HCT116 (cell line): ENCODE measurements at places on chromosomes 13 and 19. TPM values are rescaled to one million over a fixed set of nuclear protein-coding genes. Genes with fewer than 3 reads are reported as not detected.

The CDADC1 gene
- total RNA-seq, result 7.6 TPM

The SYCN gene
- not detected for total RNA-seq

DNA sequence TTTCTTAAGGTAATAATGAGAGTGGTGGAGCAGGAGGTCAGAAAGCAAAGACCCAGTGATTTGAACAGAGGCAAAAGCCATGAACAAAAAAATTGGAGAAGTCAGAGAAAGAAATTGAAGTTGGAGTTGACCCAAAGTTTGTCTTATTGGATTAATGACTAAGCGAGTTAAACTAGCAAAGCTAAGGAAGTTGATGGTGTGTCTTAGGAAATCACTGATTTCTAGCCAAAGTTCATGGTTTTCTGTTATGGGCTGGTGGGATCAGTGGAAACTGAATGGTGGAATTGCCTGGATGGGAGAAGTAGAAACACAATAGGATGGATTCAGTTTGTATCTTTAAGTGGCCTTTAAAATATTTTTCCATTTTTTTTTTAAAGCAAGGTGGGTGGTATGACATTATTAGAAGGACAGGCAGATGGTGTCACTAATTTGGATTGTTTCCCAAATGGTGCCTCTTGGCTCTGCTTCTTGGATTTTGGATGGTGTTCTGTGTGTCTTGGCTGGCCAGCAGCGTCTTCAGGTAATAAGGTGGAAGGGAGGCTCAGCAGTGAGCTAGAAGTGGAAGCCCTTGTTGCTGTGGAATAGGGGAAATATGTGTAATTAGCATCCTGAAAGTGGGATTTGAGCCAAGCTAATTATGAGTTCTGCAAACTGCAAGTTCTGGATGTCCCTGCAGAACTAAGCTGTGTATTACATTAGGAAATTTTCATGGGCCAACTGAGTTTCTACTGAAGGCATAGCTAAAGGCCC lies 302.9 kb downstream of the LMO7 start:
- no peak for DNase-seq

GRCh38 chr13:41302743-41303142 lies 8.3 kb upstream of the NAA16 start:
- DNase-seq, result no peak

DNA sequence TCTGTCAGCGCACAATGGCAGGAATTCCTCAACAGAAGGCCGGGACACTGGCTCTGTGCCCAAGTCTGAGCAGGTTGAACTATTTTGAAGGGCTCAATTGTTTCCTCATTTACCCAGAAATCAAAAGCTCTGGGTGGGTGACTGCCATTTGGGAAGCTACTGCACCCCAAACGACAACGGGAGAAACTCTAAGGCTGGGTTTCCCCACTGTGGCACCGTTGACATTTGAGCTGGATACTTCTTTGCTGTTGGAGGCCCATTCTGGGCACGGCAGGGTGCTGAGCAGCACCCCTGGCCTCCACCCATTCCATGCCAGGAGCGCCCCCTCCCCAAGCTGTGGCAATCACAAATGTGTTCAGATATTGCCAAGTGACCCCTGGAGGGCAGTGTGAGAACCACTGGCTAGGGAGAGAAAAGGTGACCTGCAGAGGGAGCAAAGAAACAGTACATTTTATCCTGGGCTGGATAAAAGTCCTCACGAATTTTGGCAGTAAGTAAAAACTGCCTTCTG lies 62.5 kb downstream of the RFX2 start:
- peak; percentile 31 for DNase-seq

DNA sequence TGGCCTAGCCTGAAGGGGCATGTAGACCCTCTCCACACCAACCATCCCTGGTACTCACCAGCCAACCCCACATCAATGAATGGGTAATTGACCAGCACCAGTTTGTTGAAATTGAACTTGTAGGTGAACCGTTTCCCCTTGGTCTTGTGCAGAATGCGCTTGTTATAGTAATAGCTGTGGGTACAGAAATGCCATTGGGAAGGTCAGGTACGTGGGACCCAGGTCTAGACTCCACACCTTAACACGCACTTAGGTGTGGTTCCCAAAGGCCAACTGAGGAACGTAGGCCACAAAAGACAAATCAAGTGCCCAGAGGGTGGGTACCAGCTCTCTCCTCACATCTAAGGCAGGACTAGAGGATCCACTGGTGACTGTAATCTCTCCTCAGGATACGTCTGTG lies 5.2 kb downstream of the ERF start:
- no peak for DNase-seq

The REXO1 gene
- total RNA-seq, result 52.2 TPM

The AMH gene
- 42.8 TPM for total RNA-seq

The KLK2 gene
- not detected for total RNA-seq

GRCh38 chr19:4120559-4121272 lies 3.2 kb downstream of the MAP2K2 start:
- DNase-seq, result no peak

DNA sequence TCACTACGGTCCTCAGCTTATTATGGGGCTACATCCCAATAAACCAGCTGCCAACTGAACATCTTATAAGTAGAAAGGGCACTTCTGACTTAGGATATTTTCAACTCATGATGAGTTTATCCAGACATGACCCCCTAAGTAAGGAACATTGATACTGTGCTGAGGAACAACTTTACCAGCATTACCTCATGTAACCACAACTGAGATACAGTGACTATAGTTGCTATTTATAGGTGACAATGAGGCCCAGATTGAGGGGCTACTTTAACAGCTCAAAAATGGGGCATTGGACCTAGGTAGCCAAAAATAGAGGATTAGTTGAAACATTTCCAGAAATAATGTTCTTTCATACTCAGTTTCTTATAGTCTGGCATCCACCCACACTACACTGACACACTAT lies 26.8 kb downstream of the SKA3 start:
- no peak for DNase-seq

GRCh38 chr19:46903458-46903857 lies 42.7 kb downstream of the ARHGAP35 start:
- no peak for DNase-seq

The ITGBL1 gene
- total RNA-seq, result 0.66 TPM

The FXYD7 gene
- total RNA-seq, result 0.71 TPM

DNA sequence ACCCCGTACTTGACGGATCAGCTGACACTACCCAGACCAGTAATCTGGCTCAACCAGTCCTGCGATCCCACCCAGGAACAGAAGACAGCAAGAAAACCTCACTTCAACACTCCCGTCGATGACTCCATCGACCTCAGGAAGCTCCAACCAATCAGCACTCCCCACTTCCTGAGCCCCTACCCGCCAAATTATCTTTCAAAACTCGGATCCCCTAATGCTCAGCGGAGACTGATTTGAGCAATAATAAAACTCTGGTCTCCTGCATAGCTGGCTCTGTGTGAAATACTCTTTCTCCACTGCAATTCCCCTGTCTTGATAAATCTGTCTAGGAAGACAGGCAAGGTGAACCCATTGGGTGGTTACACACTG lies 1.2 kb downstream of the LSM4 start:
- no peak for DNase-seq

DNA sequence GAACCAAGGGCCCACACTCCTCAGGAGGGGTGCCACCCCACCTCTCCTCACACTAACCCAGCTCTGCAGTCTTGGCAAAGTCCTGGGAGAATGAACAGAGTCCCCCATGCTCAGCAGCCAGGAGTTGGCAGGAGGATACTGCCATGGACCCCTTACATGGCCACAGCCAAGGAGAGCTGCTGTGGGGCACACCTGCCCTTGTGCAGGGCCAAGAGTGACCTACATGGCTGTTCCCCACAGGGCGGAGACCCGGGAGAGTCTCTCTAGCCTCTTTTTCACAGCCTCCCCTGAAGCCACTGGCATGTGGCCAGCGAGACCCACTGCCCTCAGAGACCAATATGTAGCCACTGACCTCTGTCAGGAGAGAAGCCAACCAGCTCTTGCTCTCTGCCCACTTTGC lies 45.9 kb upstream of the VSTM2B start:
- DNase-seq, result no peak

DNA sequence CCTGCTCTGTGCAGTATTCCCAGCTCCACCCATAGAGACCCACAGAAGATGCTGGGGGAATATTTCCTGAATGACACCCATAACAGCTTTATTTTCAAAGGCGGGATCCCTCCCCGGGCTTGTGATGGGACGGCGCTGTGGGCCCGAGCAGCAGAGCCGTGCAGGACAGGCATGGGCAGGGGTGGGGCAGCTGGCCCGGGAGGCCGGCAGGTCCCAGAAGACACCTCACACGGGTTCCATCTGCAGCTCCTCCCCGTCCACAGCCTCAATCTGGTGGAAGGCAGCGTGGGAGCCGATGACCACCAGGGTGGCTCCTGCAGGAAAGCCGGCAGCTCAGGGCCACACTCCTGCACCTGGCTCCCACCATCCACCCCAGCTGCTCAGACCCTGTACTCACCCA lies 2.5 kb downstream of the RABAC1 start:
- no peak for DNase-seq

DNA sequence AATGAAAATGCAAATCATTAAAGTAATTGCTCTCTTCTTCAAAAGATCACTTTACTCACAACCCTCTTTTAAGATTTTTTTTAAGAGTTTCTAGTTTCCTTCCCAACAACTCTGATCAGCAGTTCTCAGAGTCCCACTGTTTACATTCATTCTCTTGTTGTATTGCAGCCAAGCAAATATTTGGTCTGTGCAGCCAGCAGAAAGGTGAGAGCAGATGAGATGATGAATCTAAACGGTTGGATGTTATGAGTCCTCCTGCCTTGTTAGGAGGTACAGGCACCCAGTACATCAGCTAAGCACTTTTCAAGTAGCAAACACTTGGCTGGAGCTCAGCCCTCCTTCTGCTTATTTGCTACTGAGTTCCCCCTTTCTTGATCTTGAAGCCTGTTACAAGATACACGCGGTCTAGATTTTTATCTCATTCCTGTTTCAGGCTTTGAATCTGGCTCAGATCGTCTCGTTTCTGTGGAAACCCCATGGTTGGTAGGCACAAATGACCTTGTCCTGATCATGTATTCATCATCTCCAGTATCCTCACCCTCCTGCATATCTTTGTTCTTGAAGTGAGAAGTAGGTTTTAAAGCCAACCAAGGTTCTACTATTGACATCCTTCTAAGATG lies 300.7 kb downstream of the DCT start:
- no peak for DNase-seq

GRCh38 chr19:13005253-13005652 lies 10.0 kb downstream of the NFIX start:
- DNase-seq, result no peak

- DNase-seq, result no peak
Observed at GRCh38 chr13:75635828-75636435, at the start of gene LMO7. Gene LMO7 (plus strand): TSS chr13:75636330. CDS start chr13:75636658, 328 bp downstream.

DNA sequence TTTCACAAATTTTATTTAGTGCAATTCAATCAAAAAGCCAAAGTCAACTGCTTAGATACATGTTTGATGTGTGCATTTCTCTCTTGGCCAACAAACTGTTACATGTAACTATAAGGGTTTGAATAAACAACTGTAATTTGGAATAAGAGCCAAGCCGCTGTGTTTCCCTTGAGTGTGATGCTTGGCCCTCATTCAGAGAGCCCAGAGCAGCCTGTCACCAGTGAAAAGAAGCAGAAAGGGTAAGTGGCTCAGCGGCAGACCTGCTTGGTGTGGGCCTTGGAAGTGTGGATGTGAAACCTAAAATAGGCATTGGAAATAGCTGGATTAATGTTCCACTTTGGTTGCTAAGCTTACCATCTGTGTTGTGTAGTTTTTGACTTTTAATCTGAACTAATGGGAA lies 924.6 kb downstream of the OLFM4 start:
- no peak for DNase-seq

GRCh38 chr19:48390188-48391099 lies 907 bp downstream of the KDELR1 start:
- no peak for DNase-seq

- no peak for DNase-seq
Observed at GRCh38 chr19:50000038-50000840, 24.9 kb downstream of the VRK3 start.

The CEACAM20 gene
- total RNA-seq, result not detected

DNA sequence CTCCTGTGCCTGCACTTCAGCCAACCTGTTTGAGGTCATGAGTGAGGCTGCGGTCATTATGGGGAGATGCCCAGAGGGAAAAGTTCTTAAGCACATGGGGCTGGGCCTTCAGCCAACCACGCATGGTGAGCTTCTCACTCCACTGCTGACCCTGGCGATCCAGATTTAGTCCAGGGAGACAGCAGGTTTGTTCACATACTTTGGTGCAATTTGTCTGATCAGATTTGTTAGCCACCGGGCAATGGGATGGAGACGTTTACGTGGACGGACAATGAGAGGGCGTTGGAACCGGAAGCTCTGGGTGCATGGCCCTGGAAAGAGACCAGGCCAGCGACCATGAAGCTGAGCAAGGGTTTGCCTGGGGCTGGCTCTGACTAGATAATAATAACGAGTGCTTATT lies 56.2 kb downstream of the RGCC start:
- no peak for DNase-seq

The CGB8 gene
- 0.34 TPM for total RNA-seq

DNA sequence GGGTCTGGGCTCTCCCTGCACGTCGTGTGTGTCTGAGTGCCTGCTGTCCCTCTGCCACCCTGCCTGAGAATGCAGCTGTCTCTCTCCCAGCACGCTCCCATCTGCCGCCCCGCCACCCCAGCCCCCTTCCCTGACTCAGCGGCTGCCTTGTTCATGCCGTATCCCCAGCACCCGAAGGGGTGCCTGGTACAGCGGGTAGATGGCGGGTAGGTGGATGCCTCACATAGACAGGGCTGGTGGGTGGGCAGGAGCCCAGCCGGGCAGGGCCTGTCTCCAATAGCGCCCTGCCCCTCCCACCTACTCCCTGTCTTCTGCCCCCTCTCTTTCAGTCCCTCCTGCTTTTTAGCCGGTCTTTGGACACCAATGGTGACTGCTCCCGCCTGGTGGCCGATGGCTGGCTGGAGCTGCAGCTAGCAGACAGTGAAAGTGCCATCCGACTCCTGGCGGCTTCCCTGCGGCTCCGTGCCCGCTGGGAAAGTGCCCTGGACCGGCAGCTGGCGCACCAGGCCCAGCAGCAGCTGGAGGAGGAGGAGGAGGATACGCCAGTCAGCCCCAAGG lies 30.3 kb downstream of the DHX34 start:
- no peak for DNase-seq

DNA sequence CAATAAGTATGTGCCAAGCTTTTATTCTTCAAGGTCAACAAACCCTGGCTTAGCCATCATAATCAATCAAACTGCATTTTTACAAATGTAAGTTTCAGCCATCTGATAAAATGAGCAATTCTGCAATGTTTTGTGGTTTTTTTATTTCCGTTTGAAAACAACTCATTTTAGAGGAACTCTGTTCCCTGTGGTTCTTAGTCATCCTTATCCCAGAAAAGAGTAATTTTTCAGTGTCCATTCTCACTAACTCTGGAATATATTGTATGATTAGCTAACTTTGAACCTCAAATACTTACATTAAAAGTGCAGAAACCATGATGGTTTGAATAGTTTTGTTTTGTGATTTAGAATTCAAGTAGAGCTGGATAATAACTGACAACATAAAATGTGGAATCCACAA lies 87.6 kb downstream of the IRS2 start:
- no peak for DNase-seq

GRCh38 chr19:39502640-39503417 lies 4.1 kb downstream of the DLL3 start:
- peak; percentile 66 for DNase-seq

DNA sequence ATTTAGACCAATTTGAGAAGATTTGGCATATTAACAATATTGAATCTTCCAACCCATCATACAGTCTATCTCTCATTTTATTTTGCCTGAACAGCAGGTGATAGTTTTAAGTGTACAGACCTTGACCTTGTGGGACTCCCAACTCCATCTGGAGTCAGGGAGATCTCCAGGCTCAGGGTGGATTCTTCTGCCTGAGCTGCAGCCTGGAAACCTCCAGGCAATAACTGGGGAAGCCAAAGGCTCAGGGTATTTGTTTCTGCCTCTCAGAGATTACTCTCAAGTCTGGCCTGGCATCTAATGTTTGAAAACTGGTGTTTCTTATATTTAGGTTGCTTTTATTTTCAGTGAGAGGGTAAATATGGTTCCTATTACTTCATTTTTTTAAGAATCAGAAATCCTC lies 102.1 kb upstream of the C1QTNF9B start:
- DNase-seq, result no peak
